Stimulated activated CD4-positive, alpha-beta T cell treated with anti-CD3 and anti-CD28 coated beads, Interleukin-12 subunit alpha, Interleukin-12 subunit beta, amount 100 ng/mL, for 24 hours (primary cell): ENCODE measurements at places on chromosomes 4 and X.
A peak's percentile ranks its signal among the peaks of the same experiment; 100 is the strongest.

DNA sequence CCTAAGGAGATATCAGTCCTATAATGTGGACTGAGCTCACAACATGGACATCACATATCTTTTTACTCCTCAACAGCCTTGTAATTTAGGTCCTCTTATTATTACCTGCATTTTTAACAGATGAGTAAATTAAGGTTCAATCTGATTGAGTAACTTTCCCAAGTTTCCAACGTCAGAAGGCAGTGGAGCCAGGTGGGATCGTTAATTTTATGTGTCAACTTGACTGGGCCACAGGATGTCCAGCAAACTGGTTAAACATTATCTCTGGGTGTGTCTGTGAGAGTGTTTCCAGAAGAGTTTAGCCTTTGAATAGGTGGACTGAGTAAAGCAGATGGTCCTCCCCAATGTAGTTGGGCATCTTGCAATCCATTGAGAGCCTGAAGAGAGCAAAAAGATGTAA lies 59.0 kb upstream of the SLIT2 start:
- no peak for DNase-seq

- no peak for DNase-seq
These were observed 109.4 kb downstream of the PDHA2 start for GRCh38 chr4:95949136-95949765.

DNA sequence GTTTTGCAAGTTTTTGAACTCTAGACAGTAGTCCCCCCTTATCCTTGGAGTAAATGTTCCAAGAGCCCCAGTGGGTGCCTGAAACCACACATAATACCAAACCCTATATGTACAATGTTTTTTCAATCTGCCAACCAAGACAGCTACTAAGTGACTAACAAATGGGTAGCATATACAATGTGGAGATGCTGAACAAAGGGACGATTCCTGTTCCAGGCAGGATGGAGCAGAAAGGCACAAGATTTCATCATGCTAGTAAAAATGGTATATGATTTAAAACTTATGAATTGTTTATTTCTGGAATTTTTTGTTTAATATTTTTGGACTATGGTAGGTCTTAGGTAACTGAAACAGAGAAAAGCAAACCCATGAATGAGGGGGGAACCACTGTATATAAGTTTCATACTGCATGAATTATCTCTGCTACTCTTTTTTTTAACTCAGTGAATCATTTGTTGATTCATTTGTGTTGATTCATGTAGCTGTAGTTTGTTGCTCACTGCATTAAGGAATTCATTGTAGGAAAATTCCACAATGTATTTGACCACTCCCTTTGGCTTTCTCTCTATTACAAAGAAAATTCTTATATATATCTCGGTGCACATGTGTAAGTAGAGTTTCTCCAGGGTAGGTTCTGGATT lies 21.9 kb upstream of the ANXA3 start:
- DNase-seq = no peak

DNA sequence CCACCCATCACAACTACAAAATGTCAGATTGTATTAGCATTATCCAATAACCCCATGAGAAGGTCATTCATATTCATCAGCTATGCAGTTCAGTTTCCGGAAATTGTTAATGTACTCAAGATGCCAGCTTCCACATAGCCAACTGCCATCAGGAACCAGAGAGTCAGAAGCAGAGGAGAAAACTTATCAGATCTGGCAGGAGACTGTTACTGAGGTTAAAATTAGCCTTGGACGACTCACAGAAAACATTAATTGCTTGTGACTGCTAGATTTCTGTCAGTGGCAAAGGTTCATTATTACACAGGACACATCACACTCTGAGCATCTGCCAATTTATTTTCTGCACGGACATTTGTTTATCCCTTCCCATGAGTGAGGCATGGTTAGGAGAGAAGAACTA lies 352.8 kb downstream of the DHRSX start:
- DNase-seq = no peak

DNA sequence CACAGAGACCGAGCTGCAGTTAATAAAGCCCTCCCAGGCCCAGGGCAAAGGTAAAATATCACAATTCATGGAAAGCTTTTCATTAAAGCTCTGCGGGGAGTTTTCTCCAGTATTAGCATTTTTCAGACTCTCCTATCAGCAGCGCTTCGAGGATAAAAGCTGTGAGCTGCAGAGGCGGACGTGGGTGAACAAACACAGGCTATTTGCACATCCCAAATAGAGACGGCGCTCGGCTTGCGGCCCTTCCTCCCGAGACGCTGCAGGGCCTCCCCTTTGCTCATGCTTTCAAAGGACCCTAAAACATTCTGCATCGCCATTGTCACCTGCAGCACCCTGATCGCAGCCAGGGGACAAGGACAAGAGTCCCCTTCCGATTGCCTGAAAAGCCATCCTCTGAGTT lies 97.3 kb downstream of the SORCS2 start:
- DNase-seq = no peak

DNA sequence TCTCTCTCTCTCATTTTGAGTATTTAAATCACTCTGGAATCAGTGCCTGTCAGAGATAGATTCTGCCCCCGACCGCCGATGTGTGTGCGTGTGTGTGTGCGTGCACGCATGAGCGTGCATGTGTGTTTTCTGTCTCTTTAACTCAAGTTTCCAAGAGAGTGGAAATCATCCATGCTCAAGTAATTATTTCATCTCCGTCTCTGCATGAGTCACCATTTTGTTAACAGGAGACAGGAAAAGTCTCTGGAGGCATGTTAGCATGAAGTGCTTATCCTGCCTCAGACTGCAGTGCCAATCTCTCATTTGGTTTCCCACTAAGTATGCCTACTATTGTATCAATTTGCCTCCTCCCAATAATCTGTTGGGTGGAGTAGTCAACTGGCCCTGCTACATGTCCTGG lies 182.9 kb upstream of the NHS start:
- DNase-seq = no peak

- DNase-seq = no peak
These were observed 82.8 kb downstream of the NAT8L start for GRCh38 chr4:2141762-2142451.

DNA sequence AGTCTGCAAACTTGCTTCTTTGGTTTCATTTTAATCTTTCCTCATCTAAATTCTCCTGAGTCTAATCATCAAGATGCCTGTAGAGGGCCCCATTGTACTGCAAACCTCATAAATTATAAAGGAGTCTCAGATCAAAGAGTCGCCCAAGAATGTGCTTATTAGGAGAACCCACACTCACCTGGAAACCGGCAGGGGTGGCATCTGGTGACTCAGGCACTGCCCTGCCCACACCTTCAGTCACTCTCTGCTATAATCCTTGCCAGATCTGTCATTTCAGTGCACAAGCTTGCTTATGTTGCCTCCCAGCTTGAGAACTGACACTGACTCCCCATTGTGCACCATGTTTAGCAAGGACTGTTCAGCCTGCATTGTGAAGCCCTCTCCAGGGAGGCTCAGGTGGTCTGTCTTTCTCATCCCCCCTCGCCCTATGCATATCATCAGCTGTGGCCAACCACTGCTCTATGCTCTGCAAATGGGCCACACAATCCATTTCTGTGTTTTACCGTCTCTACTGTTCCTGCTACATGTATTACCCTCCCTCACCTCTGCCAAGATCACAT lies 12.4 kb downstream of the EPGN start:
- no peak for DNase-seq

DNA sequence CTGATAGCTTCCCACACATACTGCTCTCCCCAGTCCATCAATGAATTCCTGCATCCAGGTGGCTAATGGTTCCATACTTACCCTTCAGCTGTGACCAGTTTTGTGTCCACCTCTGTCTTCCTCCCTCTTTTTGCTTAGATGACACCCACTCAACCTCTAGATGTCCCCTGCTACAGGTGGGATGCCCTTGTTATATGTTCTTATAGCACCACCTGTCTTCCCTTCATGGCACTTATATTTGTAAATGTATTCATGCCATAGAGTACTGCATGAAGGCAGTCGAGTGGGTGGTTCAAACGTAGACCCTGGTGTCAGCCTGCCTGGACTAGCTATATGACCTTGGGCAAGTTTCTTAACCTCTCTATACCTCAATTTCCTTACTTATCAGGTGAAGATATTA lies 6.5 kb upstream of the USP46 start:
- DNase-seq = no peak

GRCh38 chrX:1661048-1661921 lies 46.4 kb downstream of the ASMT start:
- DNase-seq = peak; percentile 81
